ENCODE measurements at places on chromosomes 13 and 19. TPM values are rescaled to one million over a fixed set of nuclear protein-coding genes. Genes with fewer than 3 reads are reported as not detected.

COMP gene
- total RNA-seq, result not detected

LHB gene
- total RNA-seq, result not detected

OR7C1 gene
- not detected for total RNA-seq

JAK3 gene
- total RNA-seq, result 119 TPM

DENND1C gene
- total RNA-seq, result 55.1 TPM

ZNF8 gene
- total RNA-seq, result 4.5 TPM

IL27RA gene
- 71.4 TPM for total RNA-seq

GNA15 gene
- 3.9 TPM for total RNA-seq

CALR gene
- 843 TPM for total RNA-seq

SHD gene
- total RNA-seq, result not detected

CEACAM20 gene
- total RNA-seq, result not detected

GGN gene
- 0.15 TPM for total RNA-seq

NACC1 gene
- total RNA-seq, result 111 TPM

RNF17 gene
- not detected for total RNA-seq

PCSK4 gene
- total RNA-seq, result 1.0 TPM

ZIC2 gene
- total RNA-seq, result not detected

TNNI3 gene
- total RNA-seq, result not detected

GPR42 gene
- total RNA-seq, result not detected

ADPRHL1 gene
- 0.85 TPM for total RNA-seq

FPR1 gene
- total RNA-seq, result not detected

EDNRB gene
- total RNA-seq, result 0.09 TPM

CCDC70 gene
- not detected for total RNA-seq

KLK5 gene
- not detected for total RNA-seq

WDR88 gene
- total RNA-seq, result not detected

CEACAM8 gene
- not detected for total RNA-seq

CEACAM4 gene
- total RNA-seq, result not detected

All from CD8-positive, alpha-beta memory T cell (primary cell).